ENCODE measurements at places on chromosomes 5 and 9. TPM values are rescaled to one million over a fixed set of nuclear protein-coding genes. Genes with fewer than 3 reads are reported as not detected.

NMUR2 gene
- total RNA-seq: not detected

IL11RA gene
- 55.2 TPM for total RNA-seq

- no peak for DNase-seq
- H3K27ac ChIP-seq: no peak overlapping the region
- H3K4me1 ChIP-seq: no peaks in the 10 kb centered on the region
- H3K27me3 ChIP-seq: no peaks in the 10 kb centered on the region
Observed at GRCh38 chr9:37338218-37338617, 84.3 kb upstream of the GRHPR start.

- H3K27ac ChIP-seq: no peak overlapping the region
- H3K4me1 ChIP-seq: no peaks in the 10 kb centered on the region
- DNase-seq: no peak
- no peaks in the 10 kb centered on the region for H3K36me3 ChIP-seq
Observed at GRCh38 chr9:134643222-134643671, 1.6 kb downstream of the COL5A1 start.

- no peak overlapping the region for H3K4me3 ChIP-seq
- H3K36me3 ChIP-seq: peaks cover 47% of the 10 kb centered on the region
- no peak overlapping the region for H3K27ac ChIP-seq
- H3K27me3 ChIP-seq: no peaks in the 10 kb centered on the region
Observed at GRCh38 chr5:116306846-116307245, 222.0 kb downstream of the COMMD10 start.

- H3K36me3 ChIP-seq: no peaks in the 10 kb centered on the region
- no peak for DNase-seq
- H3K27me3 ChIP-seq: no peaks in the 10 kb centered on the region
- H3K27ac ChIP-seq: no peak overlapping the region
Observed at GRCh38 chr5:51665251-51665593, 282.0 kb downstream of the ISL1 start.

GRCh38 chr5:1227667-1228066, 2.5 kb downstream of the SLC6A18 start:
- no peaks in the 10 kb centered on the region for H3K36me3 ChIP-seq
- no peak overlapping the region for H3K27ac ChIP-seq
- peaks cover 29% of the 10 kb centered on the region for H3K27me3 ChIP-seq
- H3K4me3 ChIP-seq: no peak overlapping the region
- DNase-seq: no peak
- H3K4me1 ChIP-seq: no peaks in the 10 kb centered on the region

DNA sequence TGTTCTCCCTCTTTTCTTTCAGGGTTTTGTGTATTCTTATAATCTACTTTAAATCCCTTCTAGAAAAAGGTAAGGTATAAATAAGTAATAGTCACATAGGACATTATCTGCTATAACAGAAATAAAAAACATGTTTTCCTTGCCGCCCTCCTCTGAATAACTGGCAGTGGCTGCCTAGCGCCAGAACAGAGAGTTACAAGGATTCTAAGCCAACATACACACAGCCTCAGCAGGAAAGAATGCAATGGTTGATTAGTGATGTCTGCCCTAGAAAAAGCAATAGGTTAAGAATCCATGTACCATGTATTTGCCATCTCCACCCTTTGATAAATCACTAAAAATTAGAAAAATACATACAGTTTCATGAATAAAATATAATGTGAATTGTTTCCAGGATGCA, 4.9 kb downstream of the MED27 start:
- H3K27ac ChIP-seq: no peak overlapping the region
- H3K27me3 ChIP-seq: no peaks in the 10 kb centered on the region
- no peak for DNase-seq
- no peak overlapping the region for H3K4me3 ChIP-seq
- H3K4me1 ChIP-seq: peaks cover 54% of the 10 kb centered on the region

GRCh38 chr5:132668706-132669454, 4.9 kb upstream of the IL4 start:
- no peak overlapping the region for H3K4me3 ChIP-seq
- no peak for DNase-seq
- no peaks in the 10 kb centered on the region for H3K36me3 ChIP-seq
- H3K27ac ChIP-seq: no peak overlapping the region

All from activated T-cell treated with anti-CD3 and anti-CD28 coated beads, Interleukin-2, amount 50 U/mL, for 72 hours (primary cell).